ENCODE measurements at places on chromosomes 1 and 21.

DNA sequence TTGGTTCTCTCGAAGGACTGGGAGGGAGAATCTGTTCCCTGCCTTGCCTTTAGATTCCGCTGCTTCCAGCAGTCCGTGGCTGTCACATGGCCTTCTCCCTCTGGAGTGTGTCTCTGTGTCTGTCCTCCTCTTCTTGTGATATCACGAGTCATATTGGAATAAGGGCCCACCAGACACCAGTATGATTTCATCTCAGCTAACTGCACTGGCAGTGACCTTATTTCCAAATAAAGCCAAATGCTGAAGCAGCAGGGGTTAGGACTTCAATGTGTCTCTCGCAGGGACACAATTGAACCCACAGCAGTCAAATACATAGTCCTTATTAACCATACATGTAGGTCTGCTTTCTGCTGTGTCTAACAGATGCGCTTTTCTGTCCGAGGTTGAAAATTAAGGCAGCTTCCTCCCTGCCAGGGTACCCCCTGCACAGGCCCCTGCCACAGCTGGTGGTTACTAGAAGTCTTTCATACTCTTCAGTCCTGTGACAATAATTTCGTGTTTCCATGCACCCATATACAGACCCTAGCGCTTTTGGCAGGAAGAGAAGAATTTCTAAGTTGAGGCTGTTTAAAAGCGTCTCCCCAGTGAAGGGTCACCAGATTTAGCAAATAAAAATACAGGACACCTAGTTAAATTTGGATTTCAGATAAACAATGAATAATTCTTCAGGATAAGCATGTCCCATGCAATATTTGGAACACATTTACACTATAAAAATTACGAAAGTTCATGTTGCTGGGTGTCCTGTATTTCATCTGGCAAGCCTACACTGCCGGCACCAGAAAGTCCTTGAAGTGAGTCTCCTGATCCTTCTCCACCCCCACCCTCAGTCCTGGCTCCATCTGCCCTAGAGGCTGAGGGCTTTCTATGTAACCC, 182.1 kb downstream of the ETS2 start:
- no peak for DNase-seq

DNA sequence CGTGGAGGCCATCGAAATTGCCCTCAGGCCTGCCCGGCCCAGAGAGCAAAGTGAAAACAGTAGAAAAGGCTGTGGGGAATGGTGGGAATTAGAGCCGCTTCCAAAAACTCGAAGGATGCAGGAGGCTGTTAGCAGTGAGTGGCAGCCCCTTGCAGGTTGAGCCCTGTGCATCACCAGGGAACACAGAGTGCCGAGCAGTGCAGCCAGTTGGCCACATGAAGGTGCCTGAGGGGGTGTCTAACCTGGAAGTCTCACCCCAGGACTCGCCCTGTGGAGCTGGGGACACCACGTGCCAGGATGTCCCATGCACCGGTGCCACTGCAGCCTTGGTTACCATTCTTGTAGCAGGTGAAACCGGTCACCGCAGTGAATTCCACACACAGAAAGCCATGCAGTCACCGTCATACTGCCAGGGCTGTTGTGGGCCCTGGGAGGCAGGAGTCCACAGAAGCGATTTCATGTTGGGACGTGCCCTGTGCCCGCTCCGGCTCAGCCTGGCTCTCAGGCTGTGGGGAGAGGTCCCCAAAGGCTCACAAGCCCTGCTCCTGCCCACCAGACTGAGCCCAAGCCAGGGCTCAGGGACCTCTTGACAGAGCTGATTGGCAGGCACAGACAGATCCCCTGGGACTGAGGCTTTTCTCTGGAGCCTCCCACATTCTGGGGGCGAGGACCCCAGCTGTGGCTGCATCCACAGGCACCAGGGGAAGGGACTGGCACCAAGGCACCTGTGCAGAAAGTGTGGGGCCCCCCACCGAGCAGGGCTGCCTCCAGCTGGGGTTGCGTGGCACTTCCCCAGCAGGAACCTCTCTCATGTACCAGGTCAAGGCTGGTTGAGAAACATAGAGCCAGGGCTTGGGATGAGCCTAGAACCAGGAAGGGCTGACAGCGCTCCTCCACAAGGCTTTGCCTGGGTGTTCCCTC, 16.7 kb upstream of the ACTRT2 start:
- DNase-seq, result no peak

DNA sequence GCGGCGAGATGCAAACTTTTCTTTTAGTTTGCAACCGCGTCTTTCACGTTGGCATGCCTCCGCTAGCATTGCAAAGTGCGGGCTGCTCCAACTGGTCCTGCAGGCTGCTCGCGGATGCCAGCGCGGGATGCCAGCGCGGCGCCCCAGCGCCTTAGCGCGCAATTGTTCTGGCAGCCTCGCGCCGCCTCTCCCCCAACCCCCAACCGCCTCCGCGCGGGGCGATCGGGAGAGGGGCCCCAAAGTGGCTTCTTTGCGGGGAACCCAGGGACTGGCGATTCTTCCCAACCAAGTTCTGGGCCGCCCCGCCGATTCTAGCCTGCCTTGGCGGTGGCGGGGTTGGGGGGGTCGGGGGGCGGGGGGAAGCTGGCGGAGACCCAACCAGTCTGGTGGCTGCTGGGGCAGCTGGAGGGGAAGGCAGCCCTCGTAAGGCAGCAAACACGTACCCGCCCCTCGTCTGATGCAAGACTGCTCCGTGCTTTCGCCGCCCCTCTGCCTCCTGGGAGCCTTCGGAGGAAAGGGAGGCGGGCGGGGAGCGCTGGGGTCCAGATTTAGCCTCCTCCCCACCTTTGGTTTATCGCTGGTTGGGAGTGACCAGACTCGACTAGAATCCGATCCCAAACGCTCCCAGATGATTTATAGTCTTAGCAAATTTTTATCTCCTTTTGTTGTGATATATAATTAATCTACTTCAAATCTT, 756 bp downstream of the PHGDH start:
- no peak for DNase-seq

- DNase-seq, result no peak
Measured at GRCh38 chr1:109444346-109444745, 18.1 kb upstream of the PSMA5 start.

DNA sequence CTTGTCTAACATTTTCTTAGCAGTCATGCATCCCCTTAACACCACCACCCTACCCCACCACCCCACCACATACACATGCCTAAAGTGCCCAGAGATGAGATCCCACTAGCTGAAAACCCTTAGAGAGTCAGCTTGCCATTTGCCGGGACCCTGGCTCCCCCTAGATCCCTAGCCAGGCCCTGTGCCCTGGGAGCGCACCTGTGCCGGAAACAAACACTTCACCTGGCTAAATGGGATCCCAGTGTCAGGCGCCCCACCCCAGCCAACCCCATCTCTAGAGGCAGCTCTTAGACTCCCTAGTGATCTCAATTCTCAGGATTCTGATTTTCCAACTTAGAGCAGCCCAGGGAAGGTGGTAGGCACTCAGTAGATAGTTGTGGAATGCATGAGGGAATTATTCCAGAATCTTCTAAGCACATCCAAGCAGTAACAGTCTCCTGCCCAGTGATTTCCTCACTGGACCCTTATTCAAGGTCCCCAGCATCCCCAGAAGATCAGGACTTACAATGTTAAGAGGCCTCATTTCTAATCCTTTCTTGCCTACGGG, 105.2 kb downstream of the LAMC2 start:
- DNase-seq, result no peak

GRCh38 chr1:79262745-79263258, 256.3 kb upstream of the ADGRL4 start:
- no peak for DNase-seq

GRCh38 chr1:28329395-28330153, 734 bp downstream of the MED18 start:
- DNase-seq, result no peak

- no peak for DNase-seq
Measured at GRCh38 chr1:97654876-97655585, 265.8 kb downstream of the DPYD start.

DNA sequence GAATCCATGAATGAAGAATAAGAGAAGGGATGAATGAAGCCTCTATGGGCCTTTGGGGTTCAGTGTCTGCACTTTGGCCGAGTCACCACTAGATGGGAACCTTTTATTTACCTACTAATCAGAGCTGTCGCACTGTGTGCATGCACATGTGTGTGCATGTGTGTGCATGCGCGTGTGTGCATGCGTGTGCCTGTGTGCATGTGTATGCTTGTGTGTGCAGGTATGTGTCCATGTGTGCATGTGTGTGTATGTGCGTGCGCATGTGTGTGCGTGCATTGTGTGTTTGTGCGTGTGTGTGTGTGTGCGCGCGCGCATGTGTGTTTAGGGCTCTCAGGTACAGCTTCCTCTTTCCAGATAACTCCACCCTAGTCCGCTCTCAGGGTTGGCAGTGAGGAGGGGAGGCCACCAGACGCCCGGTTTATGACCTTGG, 20.4 kb upstream of the UBXN10 start:
- no peak for DNase-seq

DNA sequence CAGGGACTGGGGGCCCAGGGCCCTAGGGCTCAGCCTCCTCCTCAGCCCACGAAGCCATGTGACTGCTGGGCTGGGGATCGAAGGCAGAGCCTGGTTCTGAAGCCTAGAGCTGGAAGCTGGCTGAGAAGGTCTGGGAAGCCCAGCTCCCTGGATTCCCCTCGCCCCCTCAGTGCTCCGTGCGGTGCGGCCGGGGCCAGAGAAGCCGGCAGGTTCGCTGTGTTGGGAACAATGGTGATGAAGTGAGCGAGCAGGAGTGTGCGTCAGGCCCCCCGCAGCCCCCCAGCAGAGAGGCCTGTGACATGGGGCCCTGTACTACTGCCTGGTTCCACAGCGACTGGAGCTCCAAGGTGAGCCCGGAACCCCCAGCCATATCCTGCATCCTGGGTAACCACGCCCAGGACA, 9.1 kb downstream of the ADAMTSL4 start:
- no peak for DNase-seq

DNA sequence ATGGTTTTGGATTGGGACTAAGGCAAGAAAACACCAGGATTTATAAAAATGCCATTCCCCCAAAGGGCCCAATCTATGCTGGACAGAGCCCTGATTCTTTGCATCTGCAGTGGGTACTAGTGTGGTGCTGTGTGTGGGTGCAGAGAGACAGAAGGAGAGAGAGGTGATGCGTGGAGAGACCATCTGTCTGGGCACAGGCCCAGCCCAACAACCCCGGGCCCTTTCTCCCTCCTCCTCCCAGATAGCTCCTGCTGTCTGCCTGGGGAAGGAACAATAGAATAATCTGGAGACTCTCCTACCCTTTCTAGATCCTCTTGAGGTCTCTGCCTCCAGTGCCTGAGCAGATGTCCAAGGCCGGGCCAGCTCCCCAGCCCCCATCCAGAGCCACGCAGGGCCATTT, 15.1 kb downstream of the KIAA1614 start:
- DNase-seq, result peak; percentile 94

- DNase-seq, result no peak
Measured at GRCh38 chr1:119549719-119550132, 42.7 kb downstream of the HSD3B1 start.

DNA sequence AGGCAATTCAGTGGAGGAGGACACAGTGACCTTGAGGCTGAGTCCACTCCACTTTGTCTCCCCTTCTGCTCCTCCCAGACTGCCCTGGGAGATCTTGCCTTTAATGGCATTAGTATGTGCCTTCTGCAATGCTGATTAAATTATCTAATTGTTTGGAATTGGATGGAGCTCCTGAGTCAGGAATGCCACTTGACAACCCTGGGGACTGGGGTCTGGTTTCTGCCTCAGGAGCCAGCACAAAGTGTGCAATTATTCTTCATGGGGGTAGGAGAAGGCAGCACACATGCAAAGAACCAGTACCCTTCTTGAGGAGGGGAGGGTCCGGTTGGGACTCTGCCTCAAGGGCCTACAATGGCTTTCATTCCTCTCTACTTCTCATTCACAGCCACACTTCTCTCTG, 11.9 kb upstream of the PLXNA2 start:
- no peak for DNase-seq

GRCh38 chr1:42004322-42004721, 85.6 kb upstream of the HIVEP3 start:
- DNase-seq, result no peak

DNA sequence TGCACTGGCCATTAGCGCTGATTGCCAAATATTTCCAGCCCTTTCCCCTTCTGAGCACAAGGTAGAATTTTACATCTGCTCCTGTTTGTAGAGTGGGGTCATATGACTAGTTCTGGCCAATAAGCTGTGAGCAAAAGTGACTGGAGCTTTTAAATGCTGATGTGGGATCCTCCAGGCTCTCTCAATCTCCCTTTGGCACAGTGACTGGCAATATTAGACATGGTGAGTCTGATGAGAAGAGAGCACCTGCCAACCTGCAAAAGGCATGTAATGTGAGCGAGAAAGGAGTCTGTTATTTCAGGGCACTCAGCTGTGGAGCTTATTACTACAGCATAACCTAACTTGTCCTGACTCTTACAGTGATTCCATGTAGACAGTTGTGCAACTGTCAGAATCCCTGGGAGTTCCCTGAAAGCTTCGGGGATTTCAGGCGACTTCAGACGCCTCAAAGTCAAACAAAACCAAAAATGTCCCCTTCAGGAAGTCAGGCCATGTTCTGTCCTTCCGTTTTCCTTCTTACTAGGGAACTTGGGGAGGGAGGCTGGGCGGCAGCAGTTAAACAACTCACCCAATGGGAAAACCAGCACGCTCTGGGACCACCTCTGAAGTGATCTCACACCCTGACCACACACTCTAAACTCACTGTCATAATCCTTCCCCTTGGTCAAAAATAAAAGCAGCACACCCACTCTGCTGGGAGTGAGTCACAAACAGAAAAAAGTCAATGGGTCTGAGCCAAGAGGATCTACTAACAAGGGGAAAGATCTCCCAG, 3.6 kb upstream of the RASSF5 start:
- no peak for DNase-seq

DNA sequence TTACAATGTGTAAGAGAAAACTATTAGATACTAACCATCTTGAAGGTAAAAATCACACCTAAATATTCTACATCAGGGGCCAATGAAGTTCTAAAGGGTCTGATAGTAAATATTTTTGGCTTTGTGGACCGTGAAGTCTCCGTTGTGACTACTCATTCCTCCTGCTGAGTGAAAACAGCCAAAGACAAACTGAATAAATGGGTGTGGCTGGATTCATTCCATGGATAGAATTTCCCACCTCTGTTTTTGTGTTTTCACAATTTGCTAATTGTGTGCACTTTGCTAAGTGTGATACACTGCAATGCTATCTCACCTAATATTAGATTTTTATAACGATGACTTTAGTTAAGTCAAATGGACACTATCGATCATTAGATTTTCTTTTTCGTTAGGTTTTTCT, 1474.0 kb downstream of the PLA2G4A start:
- no peak for DNase-seq

- DNase-seq, result no peak
Measured at GRCh38 chr1:159999204-159999603, 32.6 kb downstream of the PIGM start.

GRCh38 chr1:182275271-182275670, 116.3 kb downstream of the GLUL start:
- DNase-seq, result no peak

All from D721Med (cell line).